ENCODE measurements at places on chromosomes 16 and 17. TPM values are rescaled to one million over a fixed set of nuclear protein-coding genes. Genes with fewer than 3 reads are reported as not detected.

Gene FOXC2
- 1.0 TPM for total RNA-seq

Gene ZNF423
- 12.7 TPM for total RNA-seq

Gene SMCR8
- 9.2 TPM for total RNA-seq

Gene CD7
- not detected for total RNA-seq

Gene PABPN1L
- total RNA-seq: not detected

Gene SPIRE2
- not detected for total RNA-seq

Gene CIITA
- total RNA-seq: 9.1 TPM

Gene PRR35
- total RNA-seq: not detected

Gene SRSF1
- total RNA-seq: 85.3 TPM

Gene SEZ6
- total RNA-seq: not detected

Data from gastrocnemius medialis (tissue), 4 donors.